Daoy (cell line): ENCODE measurements at places on chromosomes 5 and 9. TPM values are rescaled to one million over a fixed set of nuclear protein-coding genes. Genes with fewer than 3 reads are reported as not detected.
A peak's percentile ranks its signal among the peaks of the same experiment; 100 is the strongest.

GRCh38 chr9:124506433-124506832, 766 bp downstream of the NR5A1 start:
- DNase-seq, result no peak

The PRUNE2 gene
- 2.0 and 5.6 TPM in 2 replicates for total RNA-seq

DNA sequence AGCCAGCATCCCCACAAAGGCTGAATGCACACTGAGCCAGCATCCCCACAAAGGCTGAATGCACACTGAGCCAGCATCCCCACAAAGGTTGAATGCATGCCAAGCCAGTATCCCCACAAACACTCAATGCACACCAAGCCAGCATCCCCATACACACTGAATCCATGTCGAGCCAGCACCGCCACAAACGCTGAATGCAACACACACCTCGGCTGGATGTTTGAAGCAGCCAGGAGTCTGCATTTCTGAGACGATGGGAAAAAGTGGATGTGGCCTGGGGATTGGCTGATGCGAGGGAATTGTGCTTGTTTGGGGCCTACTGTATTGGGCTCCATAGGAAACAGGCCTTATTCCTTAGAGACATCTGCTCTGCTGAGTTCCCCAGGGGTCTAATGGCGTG, 30.9 kb upstream of the CEP72 start:
- DNase-seq, result no peak

GRCh38 chr5:176695073-176695472, 47.8 kb downstream of the TSPAN17 start:
- no peak for DNase-seq

GRCh38 chr5:113663879-113664541, 150.5 kb downstream of the YTHDC2 start:
- DNase-seq, result peak; percentile 48

GRCh38 chr5:137560420-137560819, 61.3 kb upstream of the SPOCK1 start:
- DNase-seq, result peak; percentile 86

DNA sequence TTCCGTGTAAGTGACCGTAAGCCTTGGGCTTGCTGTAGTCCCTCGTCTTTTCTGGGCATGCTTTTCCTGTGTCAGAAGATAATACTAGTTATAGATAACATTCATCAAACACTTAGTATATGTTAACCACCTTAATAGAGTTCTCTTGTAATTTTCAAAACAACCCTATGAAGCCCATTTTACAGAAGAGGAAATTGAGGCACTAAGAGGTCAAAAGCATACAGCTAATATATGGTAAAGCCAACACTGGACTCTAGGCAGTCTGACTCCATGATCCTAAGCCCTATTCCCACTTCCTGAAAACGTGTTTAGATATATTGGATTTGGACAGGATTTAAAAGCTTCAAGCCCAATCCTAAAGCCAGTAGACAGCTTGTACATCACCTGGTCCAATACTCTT, 153.8 kb downstream of the CEP120 start:
- DNase-seq, result no peak
